ENCODE measurements at places on chromosomes 11 and 22. TPM values are rescaled to one million over a fixed set of nuclear protein-coding genes. Genes with fewer than 3 reads are reported as not detected.

Gene RIMBP3B
- total RNA-seq: 0.49 TPM

Gene B3GAT1
- not detected for total RNA-seq

Gene CLCF1
- total RNA-seq: 44.6 TPM

Gene RAB36
- 3.3 TPM for total RNA-seq

Gene RIMBP3C
- 1.3 TPM for total RNA-seq

Gene OLFML1
- not detected for total RNA-seq

Gene OR2AG2
- total RNA-seq: not detected

Gene ST14
- 52.2 TPM for total RNA-seq

Gene CALCA
- total RNA-seq: not detected

Gene OR52I1
- total RNA-seq: not detected

GRCh38 chr22:50243685-50244419 is 971 bp downstream of the TUBGCP6 start:
- DNase-seq: no peak
- H3K4me3 ChIP-seq: peak overlapping the region; percentile 85
- peak overlapping the region; percentile 91 for H3K27ac ChIP-seq
- peaks cover 30% of the 10 kb centered on the region for H3K4me1 ChIP-seq
- H3K36me3 ChIP-seq: peaks cover 38% of the 10 kb centered on the region

DNA sequence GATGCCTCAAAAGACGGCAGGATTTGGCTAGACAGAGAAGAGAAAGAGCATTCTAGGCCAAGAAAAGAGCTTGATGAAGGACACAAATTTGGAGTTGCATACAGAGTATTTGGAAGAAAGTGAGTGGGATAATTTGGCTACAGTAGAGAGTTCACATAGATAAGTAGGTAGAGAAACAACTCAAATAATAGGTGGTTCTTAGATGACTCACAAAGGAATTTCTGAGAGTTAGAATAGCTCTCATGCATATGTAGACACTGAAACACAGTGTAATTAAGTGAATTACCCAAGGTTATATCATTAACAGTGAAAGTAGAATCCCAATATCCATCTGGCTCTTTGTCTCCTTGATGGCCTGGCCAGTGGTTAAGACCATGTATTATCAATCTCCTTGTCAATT is 228.6 kb upstream of the DDI1 start:
- H3K4me3 ChIP-seq: no peak overlapping the region
- no peak overlapping the region for H3K27ac ChIP-seq
- no peaks in the 10 kb centered on the region for H3K27me3 ChIP-seq
- no peaks in the 10 kb centered on the region for H3K36me3 ChIP-seq
- DNase-seq: no peak

DNA sequence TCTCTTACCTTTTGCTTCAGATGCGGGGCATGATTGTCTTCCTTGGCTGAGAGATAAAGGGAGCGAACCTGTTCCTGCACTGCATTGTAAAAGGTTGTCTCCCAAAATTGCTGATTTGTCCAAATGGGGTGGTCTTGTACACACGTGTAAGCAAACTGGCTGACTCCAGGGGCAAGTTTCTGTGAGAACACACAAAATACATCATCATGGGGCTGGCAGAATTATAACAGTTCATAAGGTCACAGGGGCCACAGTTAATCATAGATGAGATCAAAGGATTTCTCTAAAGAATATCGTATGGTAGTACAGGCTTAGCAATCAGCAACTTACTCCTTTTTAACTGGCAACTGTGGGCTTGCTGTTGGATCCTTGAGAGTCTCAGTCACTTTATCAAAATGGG is 194.3 kb downstream of the SWAP70 start:
- H3K4me3 ChIP-seq: no peak overlapping the region
- no peak for DNase-seq
- peak overlapping the region; percentile 37 for H3K27ac ChIP-seq
- no peaks in the 10 kb centered on the region for H3K27me3 ChIP-seq
- no peaks in the 10 kb centered on the region for H3K36me3 ChIP-seq

DNA sequence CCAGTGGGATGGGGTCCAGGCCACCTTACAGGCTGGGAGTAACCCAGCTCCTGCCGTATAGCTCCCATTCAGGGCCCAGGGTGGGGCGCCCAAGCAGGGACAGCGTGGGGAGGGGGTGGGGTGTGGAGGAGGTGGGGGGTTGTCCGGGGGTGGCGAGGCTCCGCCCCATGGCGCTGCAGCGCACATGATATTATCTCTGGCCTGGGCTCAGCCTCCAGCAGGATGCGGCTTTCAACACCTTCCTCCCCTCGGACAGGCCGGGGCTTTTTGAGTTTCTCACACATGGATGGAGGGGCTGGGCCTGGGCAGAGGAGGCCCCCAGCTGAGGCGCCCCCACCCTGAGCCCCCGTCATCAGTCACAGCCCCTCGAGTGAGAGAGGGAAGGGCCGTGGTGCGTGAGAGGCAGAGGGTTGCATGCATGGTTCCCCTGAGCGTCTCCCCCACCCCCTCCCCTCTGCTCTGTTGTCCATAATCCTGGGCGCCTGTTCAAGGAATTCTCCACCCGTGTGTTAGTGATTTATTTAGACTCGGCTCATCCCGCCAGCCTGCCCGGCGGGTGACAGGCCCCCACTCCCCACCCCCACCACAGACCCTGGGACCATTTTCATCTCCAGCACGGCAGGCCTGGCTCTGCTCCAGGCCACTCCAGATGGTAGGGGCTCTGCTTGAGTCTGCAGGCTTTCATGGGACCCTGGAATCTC is 44.9 kb downstream of the WNT11 start:
- no peaks in the 10 kb centered on the region for H3K36me3 ChIP-seq
- no peak overlapping the region for H3K27ac ChIP-seq
- no peak for DNase-seq

DNA sequence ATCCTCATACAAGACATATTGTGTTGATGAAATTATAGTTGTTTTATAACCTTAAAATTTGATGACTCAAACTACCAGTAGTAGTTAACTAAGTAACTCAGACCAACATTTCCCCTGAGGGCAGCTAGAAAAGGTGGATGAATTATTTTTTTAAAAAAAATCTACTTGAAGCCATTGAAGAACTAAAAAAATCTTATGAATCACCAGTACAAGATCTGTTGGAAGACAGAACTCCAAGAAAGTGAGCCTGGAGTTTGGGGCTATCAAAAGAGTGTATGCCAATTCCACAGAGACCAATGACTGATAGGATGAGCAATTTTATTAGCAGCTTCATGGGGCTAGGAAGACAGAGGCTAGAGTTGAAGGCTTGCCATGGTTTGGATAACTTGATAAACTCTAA is 72.4 kb downstream of the CYP2R1 start:
- H3K27ac ChIP-seq: no peak overlapping the region
- H3K36me3 ChIP-seq: peaks cover 3% of the 10 kb centered on the region
- no peaks in the 10 kb centered on the region for H3K4me1 ChIP-seq
- H3K27me3 ChIP-seq: no peaks in the 10 kb centered on the region

DNA sequence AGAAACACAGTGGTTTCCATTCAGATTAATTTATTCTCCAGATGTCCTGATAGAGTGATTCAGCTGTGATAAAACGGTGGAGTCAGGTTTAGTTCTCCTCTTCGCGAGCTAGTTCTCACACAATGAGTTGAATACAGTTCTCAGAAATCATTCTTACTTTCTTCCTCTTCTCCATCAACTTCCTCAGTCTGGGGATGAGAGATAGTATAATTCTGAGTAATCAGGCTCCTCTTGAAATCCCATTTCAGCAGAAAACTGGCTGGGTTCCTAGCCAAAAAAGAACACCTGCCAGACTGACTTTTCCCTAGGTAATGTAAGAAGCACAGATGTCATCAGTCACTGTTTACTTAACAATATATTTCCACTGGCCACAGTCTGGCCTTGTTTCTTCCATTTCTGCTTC is 76.7 kb downstream of the SVIP start:
- no peaks in the 10 kb centered on the region for H3K4me1 ChIP-seq
- no peak overlapping the region for H3K4me3 ChIP-seq
- H3K27me3 ChIP-seq: no peaks in the 10 kb centered on the region

DNA sequence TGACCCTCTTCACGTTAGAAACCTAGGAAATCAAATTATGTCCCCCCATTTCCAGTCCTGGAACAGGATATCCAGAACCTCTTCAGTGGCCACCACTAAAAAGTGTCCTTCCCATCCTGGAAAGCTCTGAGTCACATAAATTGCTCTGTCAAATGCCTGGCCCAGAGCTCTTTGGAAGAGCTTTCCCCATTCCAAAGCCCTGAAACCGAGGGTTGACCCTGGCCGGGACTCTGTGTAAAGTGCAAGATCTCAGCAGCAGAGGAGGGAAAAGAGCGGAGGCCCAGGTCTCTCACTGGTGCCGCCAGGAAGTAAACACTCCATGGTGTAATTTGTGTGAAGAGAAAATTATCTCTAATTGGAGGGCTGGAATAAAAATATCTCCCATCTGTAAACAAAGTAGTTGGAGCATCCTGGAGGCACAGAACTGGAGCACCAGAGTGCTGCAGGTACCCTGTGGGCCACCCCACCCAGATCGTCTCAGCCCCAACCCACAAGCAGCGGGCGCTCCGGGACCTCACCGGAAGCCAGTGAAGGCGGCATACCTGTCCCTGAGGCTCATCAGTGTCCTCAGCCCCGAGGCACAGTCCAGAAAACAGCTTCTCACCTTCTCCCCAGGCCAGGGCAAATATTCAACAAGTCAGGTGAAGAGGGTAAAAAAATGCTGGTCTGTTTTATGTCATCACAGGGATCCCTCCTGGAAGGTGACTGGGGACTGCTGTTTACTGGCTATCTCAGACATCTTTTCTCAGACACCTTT is 4.7 kb upstream of the JAM3 start:
- H3K27ac ChIP-seq: no peak overlapping the region
- H3K4me3 ChIP-seq: no peak overlapping the region
- DNase-seq: no peak
- H3K36me3 ChIP-seq: no peaks in the 10 kb centered on the region
- peaks cover 4% of the 10 kb centered on the region for H3K4me1 ChIP-seq

GRCh38 chr11:129348813-129349212 is 26.8 kb upstream of the BARX2 start:
- no peak overlapping the region for H3K27ac ChIP-seq
- no peaks in the 10 kb centered on the region for H3K36me3 ChIP-seq
- no peak overlapping the region for H3K4me3 ChIP-seq
- DNase-seq: no peak
- H3K27me3 ChIP-seq: no peaks in the 10 kb centered on the region

- no peaks in the 10 kb centered on the region for H3K4me1 ChIP-seq
- no peaks in the 10 kb centered on the region for H3K27me3 ChIP-seq
- no peak overlapping the region for H3K27ac ChIP-seq
- no peak overlapping the region for H3K4me3 ChIP-seq
- DNase-seq: no peak
These were observed 453.7 kb downstream of the INSC start for GRCh38 chr11:15568440-15568839.

DNA sequence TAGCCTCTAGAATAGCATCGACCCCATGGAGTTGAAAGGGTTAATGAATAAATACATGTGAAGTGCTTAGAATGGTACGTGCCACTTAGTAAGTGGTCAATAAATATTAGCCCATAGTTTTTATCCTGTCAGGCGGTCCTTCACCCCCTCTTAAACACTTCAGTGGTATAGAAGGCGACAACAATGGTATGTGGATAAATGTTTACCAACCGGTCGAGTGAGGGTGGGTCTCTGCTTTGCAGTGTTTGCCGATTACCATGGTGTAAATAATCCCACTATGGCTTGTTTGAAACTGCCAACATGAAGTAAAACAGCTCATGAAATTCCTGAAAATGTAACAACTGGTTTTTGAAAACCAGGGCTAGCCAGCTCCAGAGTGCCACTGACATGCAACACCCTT is 541.2 kb downstream of the BUD13 start:
- no peak for DNase-seq
- no peak overlapping the region for H3K4me3 ChIP-seq
- no peaks in the 10 kb centered on the region for H3K27me3 ChIP-seq

DNA sequence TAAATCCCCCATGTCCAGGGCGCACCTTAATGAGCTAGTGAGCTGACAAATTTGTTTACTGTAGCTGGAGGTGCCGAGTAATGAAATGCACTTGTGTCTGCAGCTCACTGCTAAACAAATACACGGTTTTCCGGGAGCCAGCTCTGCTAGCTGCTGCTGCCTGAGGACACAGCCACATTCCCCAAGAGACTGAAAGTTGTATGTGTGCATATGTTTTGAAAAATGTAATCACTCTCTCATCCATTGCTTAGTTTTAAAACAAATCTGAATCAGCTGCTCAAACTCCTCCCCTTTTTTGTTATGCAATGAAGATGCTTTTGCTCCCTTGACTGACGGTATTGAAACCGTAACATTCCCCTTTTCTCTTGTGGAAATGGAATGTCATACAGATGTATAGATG is 62.4 kb upstream of the NNMT start:
- no peaks in the 10 kb centered on the region for H3K4me1 ChIP-seq
- DNase-seq: no peak
- H3K4me3 ChIP-seq: no peak overlapping the region

GRCh38 chr11:111097191-111097590 is 148.3 kb upstream of the POU2AF2 start:
- H3K27me3 ChIP-seq: no peaks in the 10 kb centered on the region
- H3K27ac ChIP-seq: no peak overlapping the region
- H3K4me1 ChIP-seq: no peaks in the 10 kb centered on the region

GRCh38 chr22:19285831-19286230 is 5.7 kb downstream of the CLTCL1 start:
- DNase-seq: no peak
- H3K36me3 ChIP-seq: no peaks in the 10 kb centered on the region
- H3K4me3 ChIP-seq: no peak overlapping the region

DNA sequence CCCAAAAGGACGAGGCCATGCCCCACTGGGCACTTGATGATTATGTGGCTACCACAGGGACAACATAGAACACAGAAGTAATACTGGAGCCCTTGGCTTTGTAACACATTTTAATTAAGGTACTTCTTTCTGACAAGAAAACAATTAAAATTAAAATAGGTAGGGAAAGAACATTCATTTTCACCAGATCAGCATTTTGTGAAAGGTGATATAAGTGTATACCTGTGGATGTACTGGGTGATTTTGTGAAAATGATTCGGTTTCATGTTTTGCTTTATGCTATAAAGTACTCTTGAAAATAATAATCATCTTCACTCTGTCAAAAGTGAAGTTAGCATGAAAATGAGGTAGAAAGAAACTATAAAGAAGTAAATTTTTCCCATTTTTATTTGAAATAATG is 876 bp downstream of the MS4A12 start:
- DNase-seq: no peak
- H3K4me1 ChIP-seq: peaks cover 20% of the 10 kb centered on the region
- H3K27me3 ChIP-seq: no peaks in the 10 kb centered on the region
- no peaks in the 10 kb centered on the region for H3K36me3 ChIP-seq
- no peak overlapping the region for H3K27ac ChIP-seq

Measured in B cell (primary cell).